Activated CD4-positive, alpha-beta memory T cell treated with anti-CD3 and anti-CD28 coated beads for 36 hours (primary cell): ENCODE measurements at places on chromosomes 3 and 15.

GRCh38 chr15:39030291-39031070, 465.9 kb upstream of the RASGRP1 start:
- no peak for DNase-seq

DNA sequence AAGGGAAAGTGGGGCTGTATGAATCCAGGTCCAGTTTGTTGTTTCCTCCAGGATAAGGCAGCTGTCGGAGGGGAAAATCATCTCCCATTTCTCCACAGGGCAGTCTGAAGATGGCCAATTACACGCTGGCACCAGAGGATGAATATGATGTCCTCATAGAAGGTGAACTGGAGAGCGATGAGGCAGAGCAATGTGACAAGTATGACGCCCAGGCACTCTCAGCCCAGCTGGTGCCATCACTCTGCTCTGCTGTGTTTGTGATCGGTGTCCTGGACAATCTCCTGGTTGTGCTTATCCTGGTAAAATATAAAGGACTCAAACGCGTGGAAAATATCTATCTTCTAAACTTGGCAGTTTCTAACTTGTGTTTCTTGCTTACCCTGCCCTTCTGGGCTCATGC, 911 bp downstream of the CCRL2 start:
- DNase-seq = no peak

GRCh38 chr3:159144891-159145290, 343.0 kb downstream of the MFSD1 start:
- no peak for DNase-seq

DNA sequence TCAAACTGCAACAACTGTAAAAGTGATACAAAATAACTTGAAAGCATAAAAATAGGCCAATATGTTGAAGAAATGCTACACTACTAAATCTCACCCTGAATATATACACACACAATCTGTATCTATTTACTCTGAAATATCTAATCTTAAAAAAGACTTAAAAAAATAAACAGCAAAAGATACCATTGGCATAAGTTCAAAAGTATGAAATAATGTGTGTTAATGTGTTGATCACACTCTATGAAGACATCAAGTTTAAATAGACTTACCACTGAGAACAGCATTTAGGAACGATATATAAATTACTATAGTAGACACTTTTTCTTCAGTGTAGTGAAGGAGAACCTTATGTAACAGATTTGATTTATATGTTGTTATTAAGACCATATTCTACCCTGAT, 14.1 kb upstream of the SATB1 start:
- no peak for DNase-seq

- no peak for DNase-seq
These were observed 15.6 kb downstream of the SNAP23 start for GRCh38 chr15:42511007-42511391.

- no peak for DNase-seq
These were observed 59.8 kb upstream of the ZPLD1 start for GRCh38 chr3:102374863-102375634.

GRCh38 chr15:101488300-101489164, 975 bp downstream of the PCSK6 start:
- no peak for DNase-seq
